Brain (organoid and tissue), 16 donors: ENCODE measurements at places on chromosomes 16 and 17. TPM values are rescaled to one million over a fixed set of nuclear protein-coding genes. Genes with fewer than 3 reads are reported as not detected.

Gene FOXO3B
- polyA plus RNA-seq = 4.5 TPM

Gene CD300LG
- polyA plus RNA-seq = not detected

Gene RNPS1
- 315 TPM for polyA plus RNA-seq

Gene KRTAP4-3
- polyA plus RNA-seq = not detected

Gene SEZ6
- 64.1 TPM for polyA plus RNA-seq

Gene TBC1D3D
- polyA plus RNA-seq = not detected

Gene RUNDC3A
- polyA plus RNA-seq = 304 TPM

Gene NTN3
- polyA plus RNA-seq = 0.58 TPM

DNA sequence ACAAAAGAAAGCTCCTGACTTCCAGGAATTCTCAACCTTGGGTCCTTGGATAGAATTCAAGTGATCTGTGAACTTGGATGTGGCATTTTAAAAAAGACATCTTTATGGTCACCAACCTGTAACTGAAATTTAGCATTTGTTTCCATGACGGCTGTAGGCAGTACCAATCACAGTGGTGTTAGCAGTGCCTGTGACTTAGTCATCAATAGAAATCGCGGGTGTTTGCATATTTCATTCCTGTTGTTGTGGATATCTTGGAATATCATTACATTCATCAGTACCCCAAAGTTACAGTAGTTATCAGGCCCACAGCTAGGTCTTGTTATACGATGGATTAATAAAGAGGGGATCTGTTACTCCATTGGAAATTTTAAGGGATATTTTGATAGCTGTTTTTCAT, 81.6 kb downstream of the CMIP start:
- no peak for DNase-seq

DNA sequence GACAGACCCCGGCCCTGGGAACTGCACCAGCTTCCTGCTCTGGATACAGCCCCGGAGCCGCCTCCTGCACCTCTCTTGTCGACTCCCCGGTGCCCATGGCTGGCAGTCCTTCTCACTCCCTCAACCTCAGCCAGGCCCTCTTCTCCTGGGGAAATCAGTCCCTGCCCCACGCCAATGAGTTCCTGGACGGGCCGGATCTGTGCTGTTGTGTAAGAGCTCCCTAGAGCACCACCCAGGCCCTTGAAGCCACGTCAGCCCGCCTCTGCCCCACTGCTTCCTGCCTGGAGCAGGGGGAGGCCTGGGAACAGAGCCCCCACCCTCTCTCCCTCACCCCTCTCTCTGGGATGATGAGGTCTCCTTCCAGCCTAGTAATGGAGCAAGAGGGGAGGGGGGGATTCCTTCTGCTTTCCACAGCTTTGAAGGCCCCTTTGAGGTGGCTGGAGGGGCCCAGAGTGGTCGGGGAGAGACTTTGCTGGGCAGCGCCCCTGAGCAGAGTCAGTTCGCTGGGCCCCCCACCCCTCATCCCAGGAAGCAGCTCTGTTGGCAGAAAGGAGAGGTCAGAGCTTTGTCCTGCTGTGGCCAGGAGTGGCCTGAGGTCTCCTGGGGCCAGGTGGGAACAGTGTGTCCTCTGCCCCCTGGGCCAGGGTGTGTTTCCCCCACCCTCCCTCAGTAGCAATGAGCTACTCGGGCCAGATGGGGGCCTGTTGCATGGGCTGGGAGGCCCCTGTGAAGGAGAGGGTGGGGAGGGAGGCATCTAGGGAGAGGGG, 3.8 kb downstream of the PRR29 start:
- no peak for DNase-seq

- DNase-seq = peak; percentile 74
Measured at GRCh38 chr17:2929881-2930533, 133.4 kb downstream of the OR1D5 start.

GRCh38 chr17:15884731-15885130, 60.2 kb upstream of the ADORA2B start:
- no peak for DNase-seq

DNA sequence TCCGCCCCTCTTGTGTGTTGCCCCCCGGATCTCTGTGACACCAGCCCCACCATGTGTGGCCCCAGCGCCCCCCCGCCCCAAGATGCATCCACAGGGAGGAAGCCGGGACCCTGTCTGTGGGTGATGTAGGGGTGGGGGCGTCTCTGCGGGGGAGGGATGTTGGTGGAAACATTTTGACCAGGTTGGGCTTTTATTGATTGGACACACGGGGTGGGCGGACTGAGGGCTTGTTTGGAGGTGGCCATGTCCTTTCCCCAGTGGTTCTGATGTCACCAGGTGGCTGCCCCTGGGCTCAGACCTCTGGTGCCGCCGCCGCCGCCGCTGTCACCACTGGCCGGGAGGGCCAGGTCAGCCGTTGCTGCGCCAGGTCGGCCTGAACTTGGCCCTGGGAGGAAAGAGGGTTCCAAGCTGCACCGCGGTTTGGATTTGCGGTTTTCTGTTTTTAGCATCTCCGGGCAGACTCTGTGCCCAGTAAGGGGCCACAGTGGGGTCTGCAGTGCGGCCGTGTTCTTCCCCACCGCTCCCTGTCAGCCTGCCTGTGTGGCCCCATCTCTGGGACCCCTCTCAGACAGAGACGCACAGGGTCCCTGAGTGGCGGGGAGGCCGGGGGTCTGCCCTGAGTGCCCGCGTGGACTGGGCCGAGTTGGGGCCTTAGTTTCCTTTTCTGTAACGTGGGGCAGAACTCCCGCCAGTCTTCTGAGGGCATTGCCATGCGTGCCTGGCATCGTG, 19.8 kb downstream of the GSE1 start:
- no peak for DNase-seq

GRCh38 chr17:65467156-65467555, 94.3 kb downstream of the AXIN2 start:
- no peak for DNase-seq

DNA sequence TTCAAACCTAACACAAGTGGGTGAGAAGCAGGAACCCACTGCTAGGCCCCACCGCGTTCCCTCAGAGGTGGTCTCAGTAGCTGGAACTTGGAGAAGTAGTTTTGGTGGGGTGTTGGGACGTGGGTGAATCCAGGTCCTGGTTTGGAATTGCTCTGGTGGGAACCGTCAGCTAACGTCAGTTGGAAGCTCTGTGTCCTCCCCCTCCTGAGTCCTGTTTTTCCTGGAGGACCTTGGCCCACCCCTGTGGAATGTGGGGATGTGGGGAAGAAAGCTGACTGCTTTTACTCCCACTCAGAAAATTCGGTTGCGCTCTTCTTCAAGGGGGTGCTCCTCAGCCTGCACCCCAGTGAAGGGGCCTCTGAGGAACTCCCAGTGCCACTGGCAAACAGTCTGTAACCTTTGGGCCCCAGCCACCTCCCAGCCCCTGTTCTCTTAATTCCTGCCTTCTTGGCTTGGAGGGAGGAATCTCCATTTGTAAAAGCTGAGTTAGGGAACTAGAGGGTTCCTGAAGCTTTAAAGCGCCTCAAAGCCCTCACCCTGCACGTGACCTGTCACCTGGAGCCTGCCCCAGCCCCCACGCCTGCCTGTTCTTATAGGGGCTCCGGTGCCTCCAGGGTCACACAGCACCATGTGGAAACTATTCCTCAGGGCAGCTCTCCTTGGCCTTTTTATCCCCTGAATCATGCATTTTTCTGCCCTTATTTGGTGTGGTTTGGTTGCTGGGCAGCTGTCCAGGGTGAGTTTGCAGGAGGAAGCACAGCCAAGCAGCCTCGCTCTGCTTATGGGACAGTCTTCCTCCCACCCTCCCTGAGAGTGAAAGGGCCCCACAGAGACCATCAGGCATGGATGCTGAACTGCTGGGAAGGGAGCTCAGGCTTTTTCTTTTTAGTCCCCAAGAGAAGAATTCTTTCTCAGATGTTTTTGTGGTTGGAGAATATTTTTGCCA, 16.2 kb upstream of the NAGLU start:
- DNase-seq = peak; percentile 43

DNA sequence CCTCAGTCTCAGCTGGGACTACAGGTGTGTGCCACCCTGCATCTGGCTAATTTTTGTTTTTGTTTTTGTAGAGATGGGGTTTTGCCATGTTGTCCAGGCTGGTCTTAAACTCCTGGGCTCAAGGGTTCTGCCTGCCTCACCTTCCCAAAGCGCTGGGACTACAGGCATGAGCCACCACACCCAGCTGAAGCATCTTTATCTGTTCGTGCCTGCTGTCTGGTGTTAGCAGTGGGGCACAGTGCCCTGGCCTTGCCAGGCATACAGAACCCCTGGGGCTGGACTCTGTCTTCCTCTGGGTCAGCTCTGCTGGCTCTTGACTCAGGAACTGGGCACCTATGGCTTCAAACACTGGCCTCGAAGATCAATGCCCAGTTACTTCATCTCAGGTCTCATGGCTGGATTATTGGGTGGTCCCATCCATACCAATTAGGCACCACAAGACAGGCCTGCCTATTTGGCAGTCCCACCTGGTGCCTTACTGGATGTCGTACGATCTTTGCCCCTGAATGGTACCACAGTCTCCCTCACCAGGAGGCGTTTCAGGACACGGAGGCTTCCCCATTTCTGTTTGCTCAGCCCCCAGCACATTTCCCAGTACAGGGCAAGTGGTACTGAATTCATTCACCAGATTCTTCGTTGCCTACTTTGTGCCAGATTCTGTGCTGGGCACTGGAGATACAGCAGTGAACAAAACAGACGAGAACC, 99.3 kb downstream of the RAB11FIP4 start:
- no peak for DNase-seq

- DNase-seq = peak; percentile 81
Measured at GRCh38 chr16:83967838-83968305, at the start of gene NECAB2. NECAB2 (plus strand) TSS chr16:83968244; CDS start chr16:83968649, 405 bp downstream.

DNA sequence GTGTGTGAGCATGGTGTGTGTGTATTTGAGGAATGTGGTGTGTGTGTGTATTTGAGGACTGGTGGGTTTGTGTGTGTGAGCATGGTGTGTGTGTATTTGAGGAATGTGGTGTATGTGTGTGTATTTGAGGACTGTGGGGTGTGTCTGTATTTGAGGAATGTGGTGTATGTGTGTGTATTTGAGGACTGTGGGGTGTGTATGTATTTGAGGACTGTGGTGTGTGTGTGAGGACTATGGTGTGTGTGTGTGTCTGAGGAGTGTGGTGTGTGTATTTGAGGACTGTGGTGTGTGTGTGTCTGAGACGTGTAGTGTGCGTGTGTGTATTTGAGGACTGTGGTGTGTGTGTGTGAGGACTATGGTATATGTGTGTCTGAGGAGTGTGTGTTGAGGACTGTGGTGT, 18.0 kb upstream of the CACNG1 start:
- no peak for DNase-seq

GRCh38 chr17:36928471-36929345, 8.6 kb upstream of the LHX1 start:
- DNase-seq = no peak

DNA sequence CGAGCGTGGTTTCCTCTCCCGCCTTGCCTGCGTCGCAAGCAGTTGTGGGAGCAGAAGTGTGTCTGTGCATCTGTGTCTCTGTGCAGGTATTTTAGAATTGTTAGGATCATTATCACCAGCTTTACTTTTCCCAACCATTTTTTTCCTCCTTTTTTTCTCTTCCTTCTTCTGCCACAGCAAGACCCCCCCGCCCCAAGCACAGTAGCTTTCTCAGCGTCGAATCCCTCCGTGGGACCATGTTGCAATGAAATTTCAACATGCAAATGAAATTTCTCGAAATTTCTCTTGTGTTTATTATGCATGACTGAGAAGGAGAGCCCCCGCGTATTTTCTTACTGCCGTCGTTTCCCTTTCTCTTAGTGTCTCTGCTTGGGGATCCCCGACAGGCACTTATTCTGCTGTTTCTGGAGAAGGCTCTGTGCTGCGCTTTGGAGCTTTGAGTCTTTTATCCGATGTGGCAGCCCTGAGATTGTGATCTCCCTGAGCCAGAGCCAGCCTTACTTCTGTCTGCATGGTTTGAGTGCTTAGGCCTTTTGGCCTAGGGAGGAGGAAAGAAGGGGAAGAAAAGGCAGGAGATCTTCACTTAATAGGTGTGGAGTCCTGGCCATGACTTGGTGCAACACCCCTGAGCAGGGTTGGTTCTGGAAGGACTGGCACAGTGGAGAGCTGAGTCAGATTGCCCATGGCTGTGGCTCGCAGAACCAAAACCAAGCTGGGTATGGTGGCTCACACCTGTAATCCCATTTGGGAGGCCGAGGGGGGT, 5.0 kb downstream of the ARMC7 start:
- DNase-seq = no peak

DNA sequence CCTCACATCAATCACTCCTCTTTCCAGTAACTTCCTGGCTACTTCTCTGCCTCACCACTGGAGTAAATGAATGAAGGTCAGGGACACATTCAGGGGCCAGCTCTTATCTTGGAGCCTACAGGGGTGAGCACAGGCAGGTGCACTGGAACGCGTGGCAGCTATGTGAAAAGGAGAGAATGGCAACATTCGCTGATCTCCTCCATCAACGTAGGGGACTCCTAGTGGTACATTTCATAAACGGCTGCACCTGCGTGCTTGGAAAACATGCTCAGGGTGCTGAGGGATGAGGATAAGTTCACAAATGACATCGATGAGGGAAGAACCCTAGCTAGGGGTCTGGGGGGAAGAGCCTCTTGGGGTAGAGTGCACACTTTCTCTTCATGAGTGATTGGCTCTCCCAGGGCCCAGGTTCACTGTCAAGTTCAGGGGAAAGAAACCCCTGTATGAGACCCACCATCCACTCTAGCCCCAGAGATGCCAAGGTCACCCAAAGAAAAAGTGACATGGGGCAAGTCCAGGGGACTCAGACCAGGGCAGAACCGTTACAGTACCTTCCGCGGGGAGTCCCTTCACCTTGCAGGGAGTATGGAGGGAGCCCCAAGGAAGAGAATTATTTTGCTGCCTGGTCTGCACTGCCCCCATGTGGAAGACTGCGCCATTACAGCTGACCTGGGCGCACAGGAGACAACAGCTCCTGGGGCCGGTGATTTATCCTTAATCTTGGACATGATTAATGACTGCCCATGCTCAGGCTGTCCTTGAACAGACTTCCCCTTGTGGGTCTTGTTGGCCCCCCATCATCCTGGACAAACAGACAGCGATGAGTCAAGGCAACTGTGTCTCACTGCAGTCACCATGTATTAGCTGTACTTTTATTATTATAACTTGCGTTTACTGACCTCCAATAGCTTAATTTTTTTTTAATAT, 30.1 kb downstream of the VAC14 start:
- peak; percentile 40 for DNase-seq

DNA sequence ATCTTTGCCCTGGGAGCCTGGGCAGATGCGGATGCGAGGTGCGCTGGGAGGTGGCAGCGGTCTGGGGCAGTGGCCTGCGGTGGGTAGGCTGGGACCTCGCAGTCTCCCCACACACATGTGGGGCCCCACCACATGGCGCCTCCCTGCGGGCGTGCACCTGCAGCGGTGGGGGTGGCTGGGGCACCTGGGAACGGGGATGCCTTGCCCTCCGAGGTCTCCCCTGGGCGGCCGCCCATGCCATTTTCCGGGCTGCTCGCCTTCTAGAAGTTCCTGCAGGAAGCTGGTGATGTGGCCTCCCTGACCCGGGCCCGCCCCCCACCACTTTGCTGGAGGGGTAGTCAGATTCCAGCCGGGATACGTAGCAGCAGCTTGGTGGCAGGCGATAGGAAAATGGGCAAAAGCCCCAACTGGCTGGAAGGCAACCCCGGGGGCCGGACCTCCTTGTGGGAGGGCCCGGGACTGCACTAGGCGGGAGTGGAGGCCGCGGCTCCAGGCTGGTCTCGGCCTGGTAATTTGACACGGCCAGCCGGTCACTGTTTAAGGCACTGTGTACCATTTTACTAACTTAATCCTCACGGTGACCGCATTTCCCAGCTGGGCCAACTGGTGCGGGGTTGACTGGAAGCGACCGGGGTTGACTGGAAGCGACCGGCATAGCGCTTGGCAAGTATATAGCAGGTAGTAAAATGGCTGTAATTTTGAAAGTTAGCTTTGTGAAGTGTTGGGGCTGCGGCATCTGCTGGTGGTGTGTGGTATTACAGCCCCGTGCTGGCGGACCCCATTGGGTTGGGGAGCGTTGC, 38.5 kb downstream of the IGF2BP1 start:
- DNase-seq = no peak

- peak; percentile 63 for DNase-seq
Measured at GRCh38 chr17:21397341-21398190, 21.4 kb downstream of the KCNJ12 start.

GRCh38 chr16:89112377-89113151, 18.9 kb downstream of the ACSF3 start:
- no peak for DNase-seq
